ENCODE measurements at places on chromosomes 3 and 15.

- no peak for DNase-seq
Measured at GRCh38 chr3:73326396-73326795, 264.9 kb downstream of the EBLN2 start.

DNA sequence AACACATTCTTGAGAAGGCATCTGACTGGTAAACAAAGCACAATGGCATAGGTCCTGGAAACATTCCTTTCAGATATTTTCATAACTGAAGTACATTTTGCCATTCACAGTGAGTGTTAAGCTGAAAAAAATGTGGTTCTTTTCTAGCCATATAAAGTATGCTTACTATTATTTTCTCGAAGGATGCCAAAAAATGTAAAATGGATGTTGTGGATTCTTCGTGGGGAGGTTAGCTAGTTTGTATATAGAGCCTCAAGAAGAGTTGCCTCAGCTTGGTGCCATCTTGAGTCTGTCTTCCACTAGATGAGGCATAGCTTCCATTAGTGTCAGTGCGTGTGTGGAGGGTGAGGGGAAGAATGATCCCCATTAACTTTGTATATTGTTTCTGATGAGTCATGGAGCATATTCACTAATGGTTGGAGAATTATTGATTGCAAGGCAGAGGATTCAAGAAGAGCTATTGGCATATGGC lies 4.1 kb downstream of the MBNL1 start:
- peak; percentile 40 for DNase-seq

DNA sequence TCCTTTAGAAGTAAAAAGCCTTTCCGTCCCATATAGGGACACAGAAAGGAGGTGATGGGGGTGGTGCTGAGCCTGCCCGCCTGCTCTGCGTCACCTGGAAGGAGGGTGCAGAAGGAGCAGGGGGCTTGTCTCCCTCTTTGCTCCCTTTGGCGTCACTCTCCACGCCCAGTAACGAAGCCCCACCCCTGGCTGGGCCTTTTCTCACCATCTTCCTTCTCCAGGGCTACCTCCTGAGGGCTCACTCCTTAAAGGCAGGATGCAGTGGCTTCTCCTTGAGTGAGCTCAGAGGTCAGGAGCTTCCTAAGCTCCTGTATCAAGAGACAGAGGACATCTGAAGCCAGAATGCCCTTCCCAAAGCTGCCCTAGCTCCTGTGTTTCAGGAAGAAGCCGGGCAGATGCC lies 31.5 kb downstream of the SLCO3A1 start:
- no peak for DNase-seq

DNA sequence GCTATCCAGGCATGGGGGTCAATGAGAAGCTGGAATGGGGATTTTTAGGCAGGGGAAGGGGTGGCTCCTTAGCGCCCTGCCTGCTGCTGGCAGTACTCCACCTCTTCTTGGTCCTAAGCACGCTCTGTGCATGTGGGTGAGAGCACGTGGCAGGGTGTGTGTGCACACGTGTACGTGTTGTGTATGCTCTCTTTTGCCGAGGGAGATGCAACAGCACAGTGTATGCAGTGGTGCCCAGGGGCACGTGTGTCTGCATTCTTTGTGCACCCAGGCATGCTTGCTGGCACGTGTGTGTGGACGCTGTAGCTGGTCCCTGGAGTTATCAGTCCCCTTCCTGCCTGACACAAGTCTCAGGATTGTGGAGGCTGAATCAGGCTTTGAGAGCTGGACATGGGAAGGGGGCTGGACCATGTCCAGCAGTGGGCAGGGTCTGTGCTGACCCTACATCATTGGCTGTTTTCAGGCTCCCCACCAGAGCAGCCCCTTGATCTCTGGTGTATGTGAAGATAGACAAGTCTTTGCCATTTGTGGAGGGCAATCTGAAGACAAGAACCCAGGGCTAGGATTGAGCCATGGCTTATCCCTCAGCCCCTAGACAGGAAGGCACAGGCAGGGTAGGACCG lies 1.9 kb upstream of the CAMKV start:
- no peak for DNase-seq

- no peak for DNase-seq
Measured at GRCh38 chr3:53234841-53235232, 21.0 kb downstream of the TKT start.
